ELR (cell line): ENCODE measurements at places on chromosomes 2 and 18.

DNA sequence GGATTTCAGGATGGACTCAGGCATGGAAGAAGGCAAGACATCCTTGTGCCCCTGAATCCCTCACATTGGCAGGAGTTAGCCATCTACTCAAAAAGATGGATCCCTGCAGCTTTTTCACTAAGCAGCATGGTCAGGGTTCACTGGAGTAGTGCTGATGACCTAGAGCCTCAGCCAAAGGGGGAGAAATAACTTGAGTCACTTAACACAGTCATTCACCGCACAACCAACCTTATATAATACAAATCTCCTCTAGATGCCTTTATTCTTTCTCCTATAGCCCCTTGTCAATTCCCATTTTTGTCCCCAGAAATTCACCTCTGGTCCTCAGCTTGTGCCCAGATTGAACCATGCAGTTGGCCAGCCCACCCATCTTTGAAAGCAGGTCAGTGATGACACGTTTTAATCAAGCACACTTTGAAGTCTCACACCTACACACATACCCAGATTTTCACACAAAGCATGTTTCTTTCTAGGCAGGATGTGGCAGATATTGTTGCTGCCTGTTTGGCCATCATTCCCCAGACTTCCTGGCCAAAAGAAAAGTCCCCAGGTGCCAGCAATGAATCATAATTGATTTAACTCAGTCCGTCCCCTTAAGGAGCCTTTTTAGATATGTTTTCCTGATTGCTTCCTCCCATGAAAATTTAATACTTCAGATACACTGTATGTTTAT lies 84.2 kb downstream of the LBH start:
- no peak for DNase-seq

DNA sequence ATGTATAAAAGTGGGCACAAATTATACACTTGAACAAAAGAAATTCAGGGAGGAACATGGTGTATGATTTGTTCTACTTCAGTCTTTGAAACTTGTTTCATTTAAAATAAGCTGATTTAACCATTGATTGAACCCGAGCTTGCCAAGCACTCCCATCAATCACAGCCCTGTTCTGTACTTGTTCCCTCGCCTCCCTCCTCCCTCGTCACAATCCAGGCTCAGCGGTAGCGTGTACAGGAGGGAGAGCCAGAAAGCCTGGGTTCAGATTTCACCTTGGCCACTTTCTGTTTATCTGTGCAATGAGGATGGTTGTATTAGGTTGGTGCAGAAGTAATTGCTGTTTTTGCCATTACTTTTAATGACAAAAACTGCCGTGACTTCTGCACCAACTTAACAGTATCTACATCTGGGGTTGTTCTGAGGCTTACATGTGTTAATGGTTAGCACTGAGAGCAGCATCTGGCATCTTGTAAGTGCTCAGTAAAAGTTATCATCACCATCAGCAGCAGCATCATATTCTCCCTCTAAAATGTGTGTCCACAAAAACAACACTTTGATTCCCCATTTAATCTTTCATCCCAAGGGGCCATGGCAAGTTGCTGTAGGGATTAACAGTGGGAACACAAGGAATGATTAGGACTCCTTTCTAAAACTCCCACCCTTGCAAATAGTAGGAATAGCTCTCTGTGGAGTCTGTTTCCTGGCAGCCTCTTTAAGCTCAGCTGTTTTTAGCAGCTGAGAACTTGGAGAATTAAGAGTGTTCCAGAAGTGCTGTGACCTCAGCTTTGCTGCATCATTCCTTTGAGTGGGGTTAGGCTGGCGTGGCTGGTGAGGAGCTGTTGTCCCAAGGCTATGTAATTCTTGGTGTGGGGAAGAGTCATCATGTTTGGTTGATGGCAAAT lies 4.7 kb downstream of the DPYSL5 start:
- no peak for DNase-seq

- DNase-seq = no peak
Observed at GRCh38 chr2:47688561-47688960, 94.4 kb upstream of the MSH6 start.

- no peak for DNase-seq
Observed at GRCh38 chr2:232485757-232486557, 1.7 kb downstream of the ECEL1 start.

GRCh38 chr2:173755798-173756197 lies 209.4 kb downstream of the SP3 start:
- DNase-seq = no peak

DNA sequence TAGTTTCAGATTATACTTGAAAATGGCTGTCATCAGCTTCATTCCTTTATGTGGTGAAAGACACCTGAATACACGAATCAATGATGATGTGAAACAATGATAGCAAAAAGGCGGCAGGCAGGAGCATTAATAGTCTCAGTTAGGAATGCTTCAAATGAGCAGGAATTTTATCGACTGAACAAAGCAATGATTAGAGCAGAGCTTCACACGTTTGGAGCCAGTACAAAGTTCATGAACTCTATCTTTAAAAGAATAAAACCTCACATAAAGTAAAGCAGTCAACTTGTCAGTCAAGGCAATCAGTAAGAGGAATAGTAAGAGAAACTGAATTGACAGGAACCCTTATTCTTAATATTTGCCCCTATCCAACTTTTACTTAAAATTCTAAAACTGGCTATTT lies 78.4 kb upstream of the SERTAD2 start:
- DNase-seq = no peak

GRCh38 chr2:85399183-85399455 lies 11.0 kb downstream of the CAPG start:
- no peak for DNase-seq

GRCh38 chr2:191638079-191638801 lies 39.7 kb upstream of the NABP1 start:
- DNase-seq = peak; percentile 64

DNA sequence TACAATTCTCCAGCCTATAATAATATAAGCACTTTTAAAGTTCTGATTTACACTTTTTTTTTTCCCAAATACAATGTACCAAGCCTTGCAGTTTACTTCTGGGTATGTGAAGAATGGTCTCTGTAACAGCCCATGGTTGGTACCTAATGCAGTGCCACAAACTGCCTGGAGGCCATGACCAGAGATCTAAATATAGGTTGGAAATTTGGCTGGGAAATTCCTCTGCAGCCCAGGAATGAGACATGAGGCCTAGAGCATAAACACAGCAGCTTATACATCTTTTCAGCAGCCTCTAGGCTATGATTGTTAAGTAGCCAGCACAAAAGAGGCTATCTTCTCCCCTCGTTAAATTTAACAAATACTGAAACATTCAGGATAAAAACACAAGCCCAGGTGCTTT lies 432.0 kb upstream of the FAM98A start:
- no peak for DNase-seq

GRCh38 chr18:31562726-31563125 lies 29.0 kb upstream of the TTR start:
- DNase-seq = no peak

DNA sequence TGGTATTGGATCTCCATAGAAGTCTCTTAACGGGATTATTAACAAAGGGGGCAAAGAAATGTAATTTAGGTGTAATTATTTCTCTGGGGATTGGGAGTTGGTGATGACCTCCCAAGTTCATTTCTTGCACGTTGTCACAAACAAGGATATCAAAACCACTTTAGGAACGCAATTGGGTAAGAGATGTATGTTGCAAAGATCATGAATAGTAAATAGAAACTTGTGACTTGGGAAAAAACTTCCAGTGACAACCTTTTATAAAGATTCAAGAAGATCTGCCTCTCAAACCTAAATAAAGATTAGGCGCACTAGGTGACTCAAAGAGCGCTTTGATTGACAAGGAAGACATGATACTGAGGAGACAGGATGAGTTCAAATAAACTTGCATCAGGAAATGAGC lies 127.8 kb upstream of the TRIB2 start:
- no peak for DNase-seq

GRCh38 chr2:199433204-199433832 lies 24.4 kb downstream of the SATB2 start:
- peak; percentile 29 for DNase-seq

GRCh38 chr2:118294063-118294462 lies 205.8 kb downstream of the INSIG2 start:
- DNase-seq = no peak

- DNase-seq = no peak
Observed at GRCh38 chr2:149738767-149739166, 151.2 kb upstream of the MMADHC start.

DNA sequence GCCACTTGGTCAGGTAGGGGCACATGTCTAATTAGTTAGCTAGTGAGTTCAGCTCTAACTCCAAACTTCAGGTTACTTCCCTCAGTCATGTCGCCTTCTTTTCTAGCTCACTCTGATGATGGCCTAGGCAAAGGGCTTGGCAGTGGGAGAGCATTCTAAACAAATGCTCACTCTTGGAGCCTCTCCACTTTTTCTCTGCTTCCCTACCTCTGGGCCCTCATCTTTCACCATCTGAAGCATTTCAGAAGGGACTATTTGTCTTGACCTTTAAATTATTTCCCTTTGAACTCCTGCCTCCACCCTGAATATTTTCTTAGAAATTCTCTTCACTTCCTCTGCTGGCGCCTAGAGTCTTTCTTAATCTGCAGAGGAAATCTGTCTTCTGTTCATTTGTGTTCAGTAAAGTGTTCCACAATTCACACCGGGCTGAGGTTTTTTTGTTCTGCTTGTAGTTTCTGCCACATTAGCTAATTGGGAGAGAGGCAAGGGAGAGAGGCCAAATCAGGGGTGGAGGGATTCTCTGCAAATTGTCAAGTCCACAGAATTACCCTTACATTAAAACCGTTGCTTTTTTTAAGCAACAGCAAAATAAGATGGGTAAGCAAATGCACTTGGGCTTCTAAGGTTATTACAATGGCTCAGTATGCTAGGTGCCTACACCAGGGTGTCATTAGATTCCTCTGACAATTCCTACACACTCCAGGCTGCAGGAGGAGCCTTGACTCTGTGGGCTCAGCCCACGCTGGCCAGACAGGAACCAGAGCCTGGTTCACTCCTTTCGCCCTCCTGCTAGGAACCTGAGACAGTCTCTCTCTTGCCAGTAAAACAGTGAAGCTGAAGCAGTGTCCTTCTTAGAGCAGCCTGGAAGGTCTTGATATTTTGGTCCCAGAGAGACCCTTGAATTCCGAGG lies 5.5 kb downstream of the MSGN1 start:
- DNase-seq = no peak

GRCh38 chr2:238602223-238602960 lies 175.7 kb downstream of the ASB1 start:
- DNase-seq = no peak

DNA sequence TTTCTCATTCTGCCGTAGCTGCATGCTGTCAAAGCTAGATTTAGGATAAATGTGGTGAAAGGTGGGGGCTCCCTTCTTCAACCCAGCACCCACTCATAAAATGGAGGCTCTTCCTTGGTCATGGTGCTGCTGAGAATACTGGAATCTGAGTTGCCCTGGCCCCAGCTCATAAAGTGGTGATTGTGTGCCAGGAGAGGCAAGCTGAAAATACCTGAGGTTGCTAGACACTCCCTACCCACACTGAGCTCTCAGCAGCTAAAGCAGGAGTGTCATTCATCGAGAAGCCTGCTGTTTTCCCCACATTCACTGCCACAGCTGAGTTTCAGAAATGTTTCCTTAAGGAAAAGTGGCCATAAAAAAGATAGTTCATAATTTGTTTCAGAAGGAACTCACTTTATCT lies 297.1 kb upstream of the RBMS1 start:
- DNase-seq = no peak

DNA sequence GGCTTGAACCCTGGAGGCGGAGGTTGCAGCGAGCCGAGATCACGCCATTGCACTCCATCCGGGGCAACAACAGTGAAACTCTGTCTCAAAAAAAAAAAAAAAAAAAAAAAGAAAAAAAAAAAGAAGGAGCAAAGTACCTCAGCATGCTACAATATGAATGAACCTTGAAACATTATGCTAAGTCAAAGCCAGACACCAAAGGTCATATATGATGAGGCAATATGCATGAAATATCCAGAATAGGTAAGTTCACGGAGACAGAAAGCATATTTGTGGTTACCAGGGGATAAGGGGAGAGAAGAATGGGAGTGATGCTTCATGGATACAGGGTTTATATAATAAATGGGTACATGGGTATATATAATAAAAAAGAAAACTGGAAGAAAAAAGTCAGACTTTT lies 93.3 kb downstream of the PRELID3A start:
- DNase-seq = no peak

DNA sequence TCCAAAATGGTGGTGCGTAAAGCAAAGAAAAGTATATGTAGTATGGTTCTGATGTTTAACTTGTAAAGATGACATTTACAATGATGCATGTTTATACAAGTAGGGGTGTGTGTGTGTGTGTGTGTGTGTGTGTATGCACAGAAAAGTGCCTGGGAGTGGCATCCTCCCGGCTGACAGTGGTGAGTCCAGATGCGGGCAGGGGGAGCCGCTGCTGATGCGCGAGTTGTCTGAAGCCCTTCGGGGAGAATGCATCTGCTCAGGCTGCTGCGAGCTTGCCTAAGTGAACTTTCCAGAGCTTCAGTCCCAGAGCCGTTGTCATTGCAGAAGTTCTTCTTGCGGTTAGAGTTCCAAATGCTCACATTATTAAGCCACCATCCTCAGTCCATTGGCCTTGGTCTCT lies 429.7 kb upstream of the HS6ST1 start:
- no peak for DNase-seq

DNA sequence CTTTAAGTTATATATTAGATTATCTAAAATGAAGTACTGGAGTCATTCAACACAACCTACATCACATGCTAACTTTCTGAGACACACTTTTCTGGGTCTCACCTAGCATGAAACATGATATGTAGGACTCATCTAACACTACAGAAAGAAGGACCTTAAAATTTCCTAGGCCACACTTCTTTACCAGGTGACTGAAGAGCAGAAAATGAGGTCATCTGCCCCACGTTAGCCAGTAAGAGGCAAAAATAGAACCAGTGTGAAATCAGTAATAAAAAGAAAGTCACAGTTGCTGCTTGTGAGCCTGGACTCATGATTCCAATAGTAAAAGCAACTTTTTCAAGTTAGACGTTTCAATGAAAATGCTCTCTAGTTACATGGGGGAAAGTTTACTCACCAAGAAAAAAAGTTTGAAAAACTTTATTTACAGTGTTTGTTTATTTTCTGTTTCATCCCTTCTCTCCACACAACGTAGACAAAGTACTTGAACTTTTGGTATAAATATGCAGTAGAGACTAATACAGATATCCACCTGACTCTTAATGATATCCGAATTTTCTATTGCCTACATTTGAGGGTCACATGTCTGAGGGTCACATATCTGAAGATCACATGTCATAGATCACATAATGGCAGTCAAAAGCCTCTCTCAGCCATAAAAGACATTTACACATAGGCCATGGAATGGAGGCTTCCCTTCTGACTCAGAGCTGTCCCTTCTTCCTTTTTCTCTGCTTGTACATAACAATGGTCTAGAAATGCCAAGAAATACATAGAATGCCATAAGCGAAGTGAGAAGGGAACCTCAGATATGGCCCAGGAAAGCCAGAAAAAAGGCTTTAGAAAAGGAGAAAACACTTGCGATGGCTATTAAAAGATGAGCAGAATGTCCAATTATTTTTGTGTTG lies 362.9 kb downstream of the ZEB2 start:
- no peak for DNase-seq

GRCh38 chr2:18648161-18648560 lies 58.8 kb upstream of the NT5C1B start:
- DNase-seq = no peak

DNA sequence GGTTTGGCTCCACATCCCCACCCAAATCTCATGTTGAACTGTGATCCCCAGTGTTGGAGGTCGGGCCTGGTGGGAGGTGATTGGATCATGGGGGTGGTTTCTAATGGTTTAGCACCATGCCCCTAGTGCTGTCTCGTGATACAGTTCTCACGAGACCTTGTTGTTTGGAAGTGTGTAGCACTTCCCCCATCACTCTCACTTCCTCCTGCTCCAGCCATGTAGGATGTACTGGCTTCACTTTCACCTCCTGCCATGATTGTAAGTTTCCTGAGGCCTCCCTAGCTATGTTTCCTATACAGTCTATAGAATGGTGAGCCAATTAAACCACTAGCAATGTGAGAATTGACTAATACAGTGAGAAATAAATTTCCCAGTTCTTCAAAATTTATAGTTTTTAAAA lies 325.9 kb downstream of the FSIP2 start:
- DNase-seq = no peak
